ENCODE measurements at places on chromosomes 13 and 19.

DNA sequence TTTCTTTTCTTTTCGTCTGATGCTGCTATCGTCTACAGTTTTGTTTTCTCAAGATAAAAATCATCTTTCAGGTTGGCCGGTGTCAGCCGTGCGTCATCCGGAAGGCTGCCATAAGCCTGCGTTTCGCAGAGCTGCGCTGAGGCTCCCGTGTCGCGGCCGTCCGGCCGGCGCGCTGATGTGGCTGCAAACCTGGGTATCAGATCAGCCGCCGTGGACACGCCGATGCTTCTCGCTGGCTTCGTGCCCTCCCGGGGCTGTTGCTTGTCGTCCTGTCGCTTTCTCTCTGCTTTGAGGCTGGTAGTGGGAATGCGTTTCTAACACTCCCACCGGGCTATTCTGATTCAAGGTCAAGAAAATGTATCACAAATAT is 45.9 kb upstream of the TFDP1 start:
- no peak for DNase-seq

DNA sequence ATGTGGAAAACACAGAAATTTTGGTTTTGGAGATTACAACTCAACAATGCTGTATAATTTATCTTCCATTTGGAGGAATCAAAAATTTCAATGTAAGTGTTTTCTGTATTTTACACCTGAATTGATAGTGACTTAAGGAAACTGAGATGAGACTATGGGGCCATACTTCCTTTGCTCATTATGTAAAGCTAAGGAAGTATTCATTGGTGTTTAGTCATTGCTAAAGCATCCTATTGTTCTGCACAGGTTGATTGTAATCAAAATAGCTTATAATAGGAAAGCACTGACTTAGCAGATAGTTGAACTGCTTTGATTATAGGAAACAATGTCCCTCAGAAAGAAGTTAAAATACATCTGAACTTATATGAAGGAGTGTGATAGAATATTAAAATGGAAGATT is 244.4 kb upstream of the SLITRK5 start:
- DNase-seq: no peak

GRCh38 chr13:111423168-111423785 is 102.8 kb downstream of the TEX29 start:
- DNase-seq: no peak

DNA sequence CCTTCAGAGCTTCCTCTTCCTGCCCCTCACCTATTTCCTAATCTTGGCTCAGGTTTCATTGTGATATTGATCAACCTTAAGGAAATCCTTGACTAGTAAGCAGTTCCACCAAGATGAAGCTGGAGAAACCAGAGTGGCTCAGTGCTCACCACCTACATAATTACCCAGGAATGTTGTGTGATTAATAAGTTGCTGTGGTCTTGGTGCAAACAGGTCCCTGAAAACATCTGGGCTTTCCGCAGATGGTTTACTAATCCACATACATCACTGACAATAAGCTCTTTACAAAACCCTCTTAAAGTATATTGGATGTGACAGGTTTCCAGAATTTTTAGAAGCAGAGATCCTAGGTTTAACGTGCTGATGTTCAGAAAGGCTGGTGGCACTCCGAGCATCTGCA is 8.6 kb upstream of the SERP2 start:
- no peak for DNase-seq

GRCh38 chr13:59948686-59949085 is 215.0 kb downstream of the DIAPH3 start:
- DNase-seq: no peak

GRCh38 chr13:48334534-48335127 is 31.1 kb downstream of the RB1 start:
- no peak for DNase-seq

GRCh38 chr19:35609851-35610353 is 2.6 kb upstream of the HAUS5 start:
- no peak for DNase-seq

- no peak for DNase-seq
Measured at GRCh38 chr19:16927883-16928282, 39.1 kb downstream of the F2RL3 start.

- no peak for DNase-seq
Measured at GRCh38 chr13:52879950-52880741, 31.7 kb upstream of the PCDH8 start.

DNA sequence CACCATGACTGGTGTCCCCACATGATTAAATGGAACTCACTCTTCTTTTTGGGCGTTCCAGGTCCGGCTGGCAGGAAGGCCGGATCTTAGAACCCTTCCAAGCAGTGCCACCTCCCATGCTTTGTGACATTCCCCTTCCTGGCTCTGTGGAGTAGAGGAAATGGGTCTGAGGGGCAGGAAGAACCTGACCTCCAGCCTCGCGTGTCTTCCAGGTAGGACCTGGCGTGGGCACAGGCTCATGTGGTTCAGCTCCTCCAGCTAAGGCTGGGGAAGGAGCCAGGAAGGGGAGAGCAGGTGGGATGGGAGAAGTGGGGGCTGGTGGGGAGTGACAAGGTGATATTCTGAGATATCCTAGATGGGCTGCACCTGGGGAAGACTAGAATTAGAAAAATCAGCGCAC is 2.1 kb downstream of the TMEM255B start:
- no peak for DNase-seq

GRCh38 chr13:98586400-98587345 is 9.8 kb upstream of the STK24 start:
- no peak for DNase-seq

DNA sequence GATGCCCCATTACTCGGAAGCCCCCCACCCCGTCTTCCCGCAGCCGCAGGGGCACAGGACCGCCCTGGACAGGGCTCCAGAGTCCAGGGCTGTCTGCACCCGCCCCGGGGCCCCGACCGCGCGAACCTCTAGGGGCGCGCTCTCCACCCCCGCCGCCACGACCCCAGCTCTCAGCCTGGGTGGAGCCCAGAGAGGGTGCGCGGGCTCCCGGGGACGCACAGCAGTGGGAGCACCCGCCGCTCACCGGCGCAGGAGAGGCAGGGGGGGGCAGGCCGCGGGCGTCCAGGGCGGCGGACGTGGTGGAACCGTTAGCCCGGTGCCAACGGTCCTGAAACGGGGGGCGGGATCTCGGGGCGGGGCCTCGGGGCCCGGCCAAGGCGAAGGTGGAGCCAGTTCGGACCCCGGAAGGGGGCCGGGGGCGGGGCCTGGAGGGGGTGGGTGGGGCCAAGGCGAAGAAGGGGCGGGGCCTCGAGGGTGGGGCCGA is at the start of gene ATP8B3:
Gene ATP8B3 (minus strand): TSS at position 335 of the 484 bp plus-strand sequence. CDS start 540 bp downstream, outside the sequence.
- DNase-seq: no peak

DNA sequence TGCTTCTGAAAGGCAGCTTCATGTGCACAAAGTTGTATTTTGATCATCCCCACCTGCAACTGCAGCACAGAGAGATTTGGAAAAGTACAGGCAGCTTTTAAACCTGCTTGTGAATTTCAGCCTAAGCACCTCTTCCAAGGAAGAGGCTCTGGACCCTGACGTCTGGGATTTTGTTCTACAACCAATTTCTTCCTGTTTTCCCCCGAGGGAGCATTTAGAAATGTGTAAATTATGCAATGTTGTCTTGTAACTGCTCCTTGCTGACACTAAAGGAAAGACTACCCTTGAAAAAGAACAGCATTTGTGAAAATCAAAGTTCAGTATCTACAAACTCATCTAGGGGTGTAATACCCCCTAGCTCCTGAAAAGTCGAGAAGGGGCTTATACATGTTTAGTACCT is 15.4 kb downstream of the MED26 start:
- DNase-seq: no peak

DNA sequence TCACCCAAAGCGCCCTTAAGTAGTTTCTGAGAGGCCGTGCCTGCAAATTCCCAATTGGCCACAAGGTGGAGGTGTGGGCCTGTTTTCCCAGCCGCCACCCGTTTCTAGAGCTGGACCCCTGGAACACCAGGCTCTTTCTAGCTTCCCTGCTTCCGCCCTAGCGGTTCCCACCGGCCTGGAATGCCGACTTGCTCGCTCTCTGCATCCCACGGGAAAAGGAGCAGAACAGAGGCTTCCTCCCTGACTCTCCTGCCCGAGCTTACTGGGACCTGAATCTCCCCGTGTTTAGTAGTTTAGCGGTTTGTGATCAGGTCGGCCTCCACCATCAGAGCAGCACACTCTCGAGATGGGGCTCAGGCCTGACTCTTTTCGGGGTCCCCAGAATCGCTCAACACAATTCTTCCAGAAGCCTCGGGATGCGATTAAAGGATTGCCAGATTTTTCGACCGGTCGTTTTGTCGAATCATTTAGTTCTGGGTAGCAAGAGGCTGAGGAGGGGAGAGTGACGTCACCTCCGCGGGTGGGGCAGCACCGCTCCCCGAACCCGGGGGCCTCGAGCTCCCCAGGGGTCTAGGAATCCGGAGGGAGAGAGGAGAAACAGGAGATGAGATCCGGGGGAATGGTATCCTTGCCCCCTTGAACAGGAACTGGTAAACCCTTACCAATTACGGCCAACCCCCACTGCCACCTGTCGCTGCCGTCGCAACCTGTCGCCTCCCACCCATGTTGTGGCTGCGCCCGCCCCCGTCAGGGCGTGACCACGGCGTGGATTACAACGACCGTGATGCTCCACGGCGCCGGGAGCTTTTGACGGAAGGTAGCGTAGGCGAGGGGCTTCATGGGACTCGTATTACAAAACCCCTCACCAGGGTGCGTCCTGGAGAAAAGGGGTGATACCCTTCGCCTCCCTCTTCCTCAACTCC is 8.0 kb downstream of the NAPSA start:
- peak; percentile 90 for DNase-seq

DNA sequence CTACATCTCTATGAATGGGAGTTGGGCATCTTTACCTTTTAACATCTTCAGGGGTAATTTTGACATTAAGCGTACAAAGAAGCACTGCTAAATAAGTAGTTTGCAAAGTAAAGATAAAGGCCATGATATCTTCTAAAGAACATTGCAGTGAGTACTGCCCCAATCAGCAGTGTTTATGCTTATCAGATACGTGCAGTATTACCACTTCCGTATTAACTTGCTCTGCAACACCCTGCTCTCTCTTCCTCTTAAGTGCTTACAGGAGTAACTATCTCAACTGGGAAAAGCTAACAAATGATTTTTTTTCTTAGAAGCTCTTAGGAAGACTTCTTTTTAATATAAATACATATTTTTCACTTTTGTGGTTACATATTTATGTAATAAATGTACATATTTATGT is 793.7 kb upstream of the SLC10A2 start:
- no peak for DNase-seq

- DNase-seq: no peak
Measured at GRCh38 chr19:18562086-18562485, 4.4 kb downstream of the KXD1 start.

GRCh38 chr13:112225429-112226090 is 150.6 kb upstream of the SPACA7 start:
- no peak for DNase-seq

GRCh38 chr19:31261019-31261602 is 88.1 kb downstream of the TSHZ3 start:
- no peak for DNase-seq

DNA sequence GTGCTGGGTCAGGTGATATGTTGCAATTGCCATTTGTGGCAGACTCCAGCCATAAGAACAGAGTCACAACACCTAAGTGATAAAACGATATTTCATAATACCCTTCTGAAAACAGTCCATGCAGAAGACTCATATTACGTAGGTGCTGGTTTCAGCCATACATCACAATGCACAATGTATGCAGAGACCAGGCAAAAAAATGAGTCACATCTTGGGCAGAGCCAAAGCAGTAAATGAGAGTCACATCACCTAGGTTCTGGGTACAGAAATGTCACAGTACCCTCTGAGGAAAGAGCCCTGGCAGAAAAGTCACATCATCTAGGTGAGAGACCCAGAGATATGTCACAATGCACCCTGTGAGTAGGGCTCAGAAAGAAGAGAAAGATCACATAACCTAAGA is 125.2 kb upstream of the ZNF91 start:
- DNase-seq: no peak

- DNase-seq: no peak
Measured at GRCh38 chr13:61695147-61695546, 279.5 kb upstream of the PCDH20 start.

DNA sequence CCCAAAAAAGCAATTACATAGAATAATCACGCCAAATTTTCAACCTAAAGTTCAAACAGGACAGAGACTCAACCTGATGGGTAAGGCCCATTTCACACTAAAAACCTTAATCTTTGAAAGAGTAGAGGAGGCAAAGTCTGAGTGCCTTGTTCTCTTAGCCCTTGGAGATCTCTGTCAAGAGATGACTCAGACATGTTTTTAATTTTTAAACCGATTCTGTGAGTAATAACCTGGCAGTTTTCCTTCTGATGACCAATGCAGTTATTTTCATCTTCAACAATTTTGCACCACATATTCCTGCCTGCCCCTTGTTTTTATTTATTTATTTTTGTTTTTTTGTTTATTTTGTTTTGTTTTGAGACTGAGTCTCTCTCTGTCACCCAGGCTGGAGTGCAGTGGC is 11.5 kb upstream of the TNFSF9 start:
- no peak for DNase-seq

GRCh38 chr13:110382830-110383229 is 75.7 kb downstream of the COL4A2 start:
- DNase-seq: no peak

GRCh38 chr13:101412076-101412475 is 4.2 kb downstream of the NALCN start:
- no peak for DNase-seq

GRCh38 chr13:28413999-28414398 is 80.9 kb downstream of the FLT1 start:
- no peak for DNase-seq

DNA sequence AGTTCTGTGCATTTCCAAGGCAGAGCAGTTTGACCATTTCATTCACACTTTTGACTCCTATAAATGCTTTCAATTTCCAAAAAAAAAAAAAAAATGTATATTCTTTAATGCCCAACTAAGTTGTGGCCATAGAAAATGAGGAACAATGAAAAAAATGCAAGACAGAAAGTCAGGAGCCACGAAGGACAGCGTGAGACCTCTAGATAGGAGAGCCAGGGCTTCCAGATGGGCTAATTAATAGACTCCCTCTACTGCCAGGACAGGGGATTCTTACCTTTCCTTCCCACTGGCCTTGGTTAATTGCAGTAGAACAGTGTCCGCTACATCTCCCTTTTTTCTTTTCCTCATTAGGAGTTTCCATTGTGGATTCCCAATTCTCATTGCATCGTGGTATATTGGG is 8.6 kb downstream of the FPR3 start:
- no peak for DNase-seq

Measured in activated CD4-positive, alpha-beta T cell treated with anti-CD3 and anti-CD28 coated beads for 4 hours (primary cell).